Fibroblast of skin of abdomen (primary cell): ENCODE measurements at places on chromosomes 12 and 14.
A peak's percentile ranks its signal among the peaks of the same experiment; 100 is the strongest.

DNA sequence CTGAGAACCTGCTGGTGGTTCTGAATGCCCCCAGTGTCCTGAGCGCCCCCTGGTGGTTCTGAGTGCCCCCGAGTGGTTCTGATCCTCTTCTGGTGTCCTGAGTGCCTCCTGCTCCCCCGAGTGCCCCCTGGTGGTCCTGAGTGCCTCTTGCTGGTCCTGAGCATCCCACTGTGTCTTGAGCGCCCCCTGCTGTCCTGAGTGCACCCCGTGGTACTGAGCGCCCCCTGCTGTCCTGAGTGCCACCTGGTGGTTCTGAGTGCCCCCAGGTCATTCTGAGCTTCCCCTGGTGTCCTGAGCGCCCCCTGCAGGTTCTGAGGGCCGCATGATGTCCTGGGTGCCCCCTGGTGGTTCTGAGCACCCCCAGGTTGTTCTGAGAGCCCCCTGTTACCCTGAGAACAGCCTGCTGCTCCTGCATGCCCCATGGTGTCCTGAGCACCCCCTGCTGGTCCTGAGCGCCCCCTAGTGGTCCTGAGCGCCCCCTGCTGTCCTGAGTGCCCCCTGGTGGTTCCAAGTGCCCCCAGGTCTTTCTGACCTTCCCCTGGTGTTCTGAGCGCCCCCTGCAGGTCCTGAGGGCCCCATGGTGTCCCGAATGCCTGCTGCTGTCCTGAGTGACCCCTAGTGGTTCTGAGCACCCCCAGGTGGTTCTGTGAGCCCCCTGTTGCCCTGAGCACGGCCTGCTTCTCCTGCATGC, 1165.4 kb downstream of the TMEM121 start:
- DNase-seq: no peak

- no peak for DNase-seq
Observed at GRCh38 chr12:42546709-42547108, 42.8 kb downstream of the PRICKLE1 start.

- DNase-seq: no peak
Observed at GRCh38 chr14:34348592-34348991, 113.4 kb downstream of the SPTSSA start.

GRCh38 chr12:46548605-46549071, 176.1 kb upstream of the SLC38A2 start:
- DNase-seq: peak; percentile 86

- no peak for DNase-seq
Observed at GRCh38 chr12:52658196-52658595, 6.2 kb upstream of the KRT2 start.

- no peak for DNase-seq
Observed at GRCh38 chr12:90173499-90174197, 465.0 kb upstream of the ATP2B1 start.

DNA sequence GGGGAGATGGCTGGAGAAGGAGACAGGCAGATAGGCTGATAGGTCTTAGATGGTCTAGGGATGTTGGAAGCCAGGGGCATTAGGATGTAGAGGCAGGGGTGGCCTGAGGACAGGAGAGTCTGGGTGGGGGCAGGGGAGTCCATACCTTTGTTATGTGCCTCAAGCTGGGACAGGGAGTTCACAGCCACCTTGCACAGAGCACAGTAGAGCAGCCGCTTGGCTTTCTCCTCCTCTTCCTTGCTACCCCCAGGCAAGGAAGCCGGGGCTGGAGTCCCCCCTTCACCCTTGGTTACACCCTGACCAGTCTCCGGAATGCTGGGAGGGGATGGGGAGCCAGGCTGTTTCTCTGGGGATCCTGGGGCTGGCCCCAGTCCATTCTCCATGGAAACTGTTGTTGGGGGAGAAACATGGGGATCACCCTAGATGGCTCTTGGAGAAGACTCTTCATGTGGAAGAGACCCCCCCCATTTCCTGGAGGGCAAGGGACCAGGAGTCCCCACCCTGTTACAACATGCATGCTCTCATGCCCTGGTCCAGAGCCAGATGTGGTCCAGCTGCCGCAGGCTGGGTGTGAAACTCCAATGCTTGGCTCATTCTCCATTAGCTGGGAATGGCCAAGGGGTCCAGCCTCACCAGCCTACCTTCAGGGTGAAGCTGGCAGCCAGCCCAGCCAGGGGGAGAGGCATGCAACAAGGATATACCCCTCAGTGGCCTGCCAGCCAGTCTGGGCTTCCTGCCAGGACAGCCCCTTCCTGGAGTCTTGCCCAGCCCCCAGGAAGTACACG, 7.2 kb upstream of the GPR84 start:
- DNase-seq: no peak

DNA sequence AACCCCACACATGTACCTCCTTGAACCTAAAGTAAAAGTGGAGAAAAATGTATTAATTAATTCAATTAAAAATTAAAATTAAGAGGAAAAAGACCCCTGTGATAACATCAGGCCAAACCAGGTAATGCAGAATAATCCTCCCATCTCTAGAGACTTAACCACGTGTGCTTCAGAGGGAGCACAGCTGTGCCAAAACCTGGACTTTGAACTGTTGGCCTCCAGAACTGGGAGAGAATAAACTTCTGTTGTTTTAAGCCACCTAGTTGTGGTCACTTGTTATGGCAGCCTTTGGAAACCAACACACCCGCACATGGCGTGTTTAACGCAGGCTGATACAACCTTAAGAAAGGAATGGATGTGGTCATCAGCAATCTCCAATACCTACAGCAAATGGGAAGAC, 23.8 kb downstream of the OAS2 start:
- DNase-seq: no peak

DNA sequence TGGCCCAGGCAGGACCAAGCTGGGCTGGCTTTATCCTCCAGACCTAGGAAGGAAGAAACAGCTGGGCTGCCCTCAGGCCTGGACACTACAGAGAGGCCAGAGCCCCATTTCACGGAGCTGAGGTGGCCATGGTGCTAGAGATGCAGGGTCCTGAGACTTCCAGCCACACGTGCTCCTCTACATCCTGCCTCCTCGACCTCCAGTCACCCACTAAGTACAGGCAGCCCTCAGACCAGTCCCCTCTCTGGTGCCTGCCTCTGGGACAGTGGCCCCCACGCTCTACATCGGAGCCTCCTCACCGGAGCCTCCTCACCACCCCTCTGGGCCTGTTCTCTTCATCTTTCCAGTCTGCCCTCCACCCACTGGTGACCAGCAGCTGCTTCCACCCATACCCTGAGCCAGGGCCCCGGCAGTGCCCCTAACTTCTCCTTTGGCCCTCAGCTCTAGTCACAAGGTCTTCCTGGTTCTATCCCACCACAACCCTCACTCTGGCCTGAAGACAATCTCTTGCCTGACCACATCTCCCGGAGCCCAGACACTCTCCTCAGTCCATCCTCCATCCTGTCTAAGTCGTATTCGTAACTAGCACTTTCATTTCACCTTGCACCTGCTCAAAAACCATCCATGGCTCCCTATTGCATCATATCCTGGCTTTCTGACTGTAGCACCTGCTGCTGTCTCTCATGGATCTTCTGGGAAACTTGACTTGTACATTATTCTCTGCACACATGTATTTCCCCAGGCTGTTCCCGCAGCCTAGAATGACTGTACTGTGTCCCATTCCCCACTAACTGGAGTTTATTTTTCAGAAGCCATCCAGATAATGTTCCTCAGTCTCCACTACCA, 43.9 kb downstream of the DIO3 start:
- no peak for DNase-seq

DNA sequence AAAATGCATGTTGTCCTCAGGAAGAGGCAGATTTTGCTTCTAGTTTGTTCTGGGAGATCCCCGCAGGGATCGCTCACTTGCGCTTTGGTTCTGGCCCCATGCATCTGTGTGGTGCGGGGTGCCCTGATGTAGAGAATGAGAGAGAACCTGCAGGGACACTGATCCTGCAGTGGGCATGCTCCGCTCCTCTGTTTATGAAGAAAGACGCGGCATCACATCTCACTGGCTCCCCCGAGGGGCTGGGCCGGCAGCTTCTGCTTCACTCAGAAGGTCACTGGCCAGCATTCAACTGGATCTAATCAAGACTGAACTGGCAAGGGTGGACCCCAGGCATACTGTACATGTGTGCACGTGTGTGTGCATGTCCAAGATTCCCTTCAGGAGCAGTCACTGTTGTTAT, 164.2 kb downstream of the CALM1 start:
- no peak for DNase-seq

GRCh38 chr14:96965885-96966595, 168.9 kb downstream of the VRK1 start:
- no peak for DNase-seq

GRCh38 chr12:88628856-88629509, 48.7 kb upstream of the KITLG start:
- peak; percentile 27 for DNase-seq

DNA sequence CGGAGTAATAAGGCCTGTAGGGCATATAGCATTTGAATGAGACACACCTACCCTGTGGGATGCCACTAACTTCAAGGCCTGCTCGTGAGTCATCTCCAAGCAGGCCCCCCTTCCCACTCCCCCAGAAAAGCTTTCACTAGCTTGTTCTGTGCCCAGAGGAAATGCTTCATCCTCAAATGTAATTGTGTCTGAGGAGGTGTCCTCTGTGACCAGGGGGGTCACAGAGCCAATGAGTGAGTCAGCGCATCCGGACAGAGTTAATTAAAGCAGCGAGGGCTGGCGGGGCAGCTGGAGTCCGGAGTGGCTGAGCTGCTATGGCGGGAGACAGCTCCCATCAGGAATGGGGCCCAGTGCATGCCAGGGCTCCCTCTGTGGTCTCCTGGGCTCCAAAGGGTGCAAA, 27.0 kb upstream of the ESRRB start:
- DNase-seq: peak; percentile 63

DNA sequence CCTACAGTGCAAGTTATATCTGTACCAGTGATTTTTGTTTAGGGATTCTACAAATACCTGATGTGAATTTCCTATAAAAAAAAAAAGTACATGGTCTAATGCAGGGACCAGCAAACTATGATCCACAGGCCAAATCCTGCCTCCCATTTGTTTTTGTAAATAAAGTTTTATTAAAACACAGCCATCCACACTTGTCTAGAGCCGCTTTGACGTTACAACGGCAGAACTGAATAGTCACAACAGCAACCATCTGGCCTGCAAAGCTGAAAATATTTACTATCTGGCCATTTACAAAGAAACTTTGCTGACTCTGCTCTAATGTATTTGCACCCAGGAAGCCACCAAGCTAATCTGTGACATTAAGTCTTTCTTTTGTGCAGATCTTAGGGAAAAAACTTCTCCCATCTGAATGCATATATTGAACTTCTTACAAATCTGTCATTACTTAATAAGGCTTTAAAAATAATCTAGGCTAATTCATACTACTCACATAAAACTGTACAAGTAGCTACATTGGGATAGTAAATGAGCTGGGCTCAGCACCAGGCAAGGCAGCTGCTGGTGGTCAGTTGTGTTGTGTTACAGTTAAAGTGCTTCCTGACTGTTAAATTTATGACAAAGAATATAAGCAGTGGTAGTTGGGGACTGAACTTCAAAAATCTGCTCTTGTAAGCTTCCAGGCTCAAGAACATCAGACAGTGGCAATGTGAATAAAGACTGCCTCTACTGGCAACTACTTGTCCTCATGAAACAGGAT, 303.3 kb downstream of the MED13L start:
- no peak for DNase-seq

GRCh38 chr12:39835517-39836489, 216.2 kb upstream of the ABCD2 start:
- DNase-seq: no peak

- DNase-seq: no peak
Observed at GRCh38 chr12:92378682-92379479, 233.2 kb upstream of the BTG1 start.

DNA sequence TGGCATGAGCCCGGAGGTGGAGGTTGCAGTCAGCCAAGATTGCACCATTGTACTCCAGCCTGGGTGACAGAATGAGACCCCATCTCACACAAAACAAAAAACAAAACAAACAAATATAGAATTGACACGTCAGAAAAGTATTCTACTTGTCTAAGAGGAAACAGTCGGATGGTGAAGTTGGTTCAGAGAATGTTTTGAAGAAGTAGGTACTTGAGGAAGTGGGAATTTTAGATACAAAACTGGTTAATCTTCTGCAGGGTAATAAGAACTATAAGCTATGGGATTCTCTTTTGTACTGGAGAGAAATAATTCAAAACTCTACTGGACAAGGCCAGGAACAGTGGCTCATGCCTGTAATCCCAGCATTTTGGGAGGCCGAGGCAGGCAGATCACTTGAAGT, 14.6 kb upstream of the TCTN1 start:
- no peak for DNase-seq

GRCh38 chr14:102095871-102096568, 9.2 kb upstream of the HSP90AA1 start:
- no peak for DNase-seq

DNA sequence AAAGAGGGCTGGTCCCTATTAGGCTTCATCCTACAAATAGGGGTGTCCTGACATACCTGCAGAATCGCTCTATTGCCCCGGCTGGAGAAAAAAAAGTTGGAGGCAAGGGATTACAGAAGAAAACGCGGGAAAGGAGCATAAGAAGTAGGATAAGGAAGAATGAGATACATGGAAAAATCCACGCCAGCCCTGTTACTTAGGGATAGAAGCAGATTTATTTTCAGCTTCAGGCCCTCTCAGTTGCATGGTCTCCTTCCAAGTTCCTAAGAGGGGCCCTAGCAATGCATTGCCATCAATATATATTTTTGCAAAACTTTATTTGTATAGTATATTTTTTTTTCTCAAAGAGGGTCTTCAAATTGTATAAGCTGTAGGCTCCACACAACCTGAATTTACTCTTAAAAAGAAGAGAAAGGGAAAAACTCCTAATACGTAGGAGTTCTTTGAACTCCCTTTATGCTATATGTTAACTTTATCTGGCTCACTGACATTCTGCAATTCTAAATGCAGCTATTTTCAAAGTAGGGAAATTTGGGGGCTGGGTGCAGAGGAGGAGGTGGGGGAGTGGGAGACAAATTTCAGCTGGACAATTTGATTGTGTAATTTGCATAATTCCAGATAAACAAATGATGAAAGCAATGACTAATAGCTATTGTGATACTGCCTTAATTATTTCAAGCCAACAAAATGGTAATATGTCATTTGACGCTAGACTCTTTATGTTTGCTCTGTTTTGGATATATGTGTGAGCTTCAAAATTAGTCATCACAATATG, 137.7 kb upstream of the TRHDE start:
- no peak for DNase-seq

GRCh38 chr14:89167705-89168104, 249.3 kb downstream of the FOXN3 start:
- no peak for DNase-seq

GRCh38 chr14:83096092-83096491, 1562.4 kb upstream of the SEL1L start:
- DNase-seq: peak; percentile 21
